Adrenal gland (tissue), 19 donors: ENCODE measurements at places on chromosomes 11 and 22. TPM values are rescaled to one million over a fixed set of nuclear protein-coding genes. Genes with fewer than 3 reads are reported as not detected.

DNA sequence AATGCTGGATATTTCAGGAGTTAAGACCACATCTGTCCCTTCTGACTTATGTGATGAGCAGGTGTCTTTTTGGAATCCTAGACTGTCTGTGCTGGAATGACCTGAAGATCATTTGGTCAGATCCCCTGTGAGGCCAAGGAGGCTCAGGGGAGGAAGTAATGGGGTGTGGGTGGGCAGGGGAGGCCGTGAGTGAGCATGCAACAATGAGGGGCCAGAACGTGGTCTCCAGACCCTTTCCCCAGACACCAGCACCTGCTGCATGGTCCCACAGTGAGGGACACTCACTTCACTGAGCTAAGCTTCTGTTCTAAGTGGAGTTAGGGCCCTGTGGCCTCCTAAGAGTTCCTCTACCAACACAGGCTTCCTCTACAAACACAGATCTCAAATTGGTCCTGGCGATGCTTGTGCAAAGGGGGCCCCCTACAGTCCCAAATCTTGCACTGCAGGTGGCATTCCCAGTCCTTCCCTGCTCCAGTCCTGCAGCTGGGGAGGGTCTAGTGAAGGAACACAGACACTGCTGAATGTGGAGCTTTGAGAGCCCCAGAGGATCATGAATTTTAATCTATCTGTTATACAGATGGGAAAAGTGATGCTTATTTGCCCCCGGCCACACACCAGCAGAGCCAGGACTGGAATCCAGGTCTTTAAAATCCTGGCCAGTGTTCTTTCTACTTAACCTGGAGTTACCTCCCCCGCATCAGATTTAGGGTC, 7.4 kb downstream of the USP2 start:
- H3K4me3 ChIP-seq: no peak overlapping the region
- peaks cover 43% of the 10 kb centered on the region for H3K4me1 ChIP-seq
- H3K36me3 ChIP-seq: no peaks in the 10 kb centered on the region

GRCh38 chr22:42758931-42759629, 38.4 kb upstream of the A4GALT start:
- no peaks in the 10 kb centered on the region for H3K4me1 ChIP-seq
- H3K4me3 ChIP-seq: no peak overlapping the region
- H3K27ac ChIP-seq: no peak overlapping the region
- peak; percentile 52 for DNase-seq
- H3K27me3 ChIP-seq: no peaks in the 10 kb centered on the region
- H3K36me3 ChIP-seq: no peaks in the 10 kb centered on the region

GRCh38 chr11:32325187-32325586, 110.2 kb downstream of the WT1 start:
- no peaks in the 10 kb centered on the region for H3K4me1 ChIP-seq
- H3K4me3 ChIP-seq: no peak overlapping the region
- H3K27me3 ChIP-seq: peaks cover 4% of the 10 kb centered on the region
- DNase-seq: no peak
- no peaks in the 10 kb centered on the region for H3K36me3 ChIP-seq

- H3K27me3 ChIP-seq: no peaks in the 10 kb centered on the region
- no peaks in the 10 kb centered on the region for H3K36me3 ChIP-seq
- H3K4me3 ChIP-seq: no peak overlapping the region
- DNase-seq: peak; percentile 57
- H3K27ac ChIP-seq: no peak overlapping the region
- H3K4me1 ChIP-seq: peaks cover 13% of the 10 kb centered on the region
Measured at GRCh38 chr11:45900916-45901617, 6.0 kb downstream of the FREY1 start.

DNA sequence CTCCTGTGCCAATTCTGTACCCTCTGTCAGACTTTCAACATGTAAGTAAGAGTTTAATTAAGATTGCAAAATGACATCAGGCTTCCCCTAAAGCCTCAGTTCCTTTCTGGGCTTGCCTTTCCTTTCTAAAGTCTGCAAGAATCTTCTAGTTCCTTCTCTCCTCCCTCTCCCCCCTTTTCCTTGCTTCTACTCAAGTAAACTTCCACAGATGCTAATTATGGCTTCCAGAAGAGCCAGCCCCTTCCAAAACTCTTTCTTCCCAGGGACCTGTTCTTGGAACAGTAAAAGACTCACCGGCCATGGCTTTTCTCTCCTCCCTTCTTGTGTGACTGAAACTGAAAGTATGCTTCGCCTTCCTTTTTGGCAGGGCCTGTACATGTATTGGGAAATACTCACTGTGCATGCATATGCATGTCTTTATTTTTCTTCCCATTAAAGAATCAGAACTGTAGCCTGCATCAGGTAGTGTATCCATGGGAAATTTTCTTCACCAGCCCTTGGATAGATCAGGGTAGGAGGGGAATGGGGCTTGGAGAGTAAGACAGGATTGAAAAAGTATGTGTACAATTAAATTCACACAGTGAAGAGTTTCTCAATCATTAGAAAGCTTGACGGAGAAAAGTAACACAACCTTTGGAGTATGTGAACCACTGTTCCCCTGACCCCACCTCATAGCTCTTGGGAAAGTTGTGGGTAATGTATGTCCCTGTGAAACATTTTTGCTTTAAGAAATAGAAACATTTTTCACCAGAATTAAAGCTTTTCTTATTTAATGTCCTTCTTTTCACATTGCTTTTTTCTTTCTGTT, at the start of gene CASP1:
Gene CASP1 (minus strand): TSS at position 332 of the 808 bp plus-strand sequence. CDS start 31 bp downstream, at position 301.
- peak; percentile 57 for DNase-seq
- no peaks in the 10 kb centered on the region for H3K27me3 ChIP-seq
- H3K36me3 ChIP-seq: no peaks in the 10 kb centered on the region
- H3K4me1 ChIP-seq: no peaks in the 10 kb centered on the region
- H3K4me3 ChIP-seq: peak within 1 kb of the TSS; percentile 53

Gene FOXRED1
- 43.9 TPM for polyA plus RNA-seq

Gene ADM2
- polyA plus RNA-seq: not detected
